ENCODE measurements at places on chromosomes 6 and 20.

GRCh38 chr6:35400901-35401311 is 51.2 kb upstream of the FANCE start:
- no peak for DNase-seq

- no peak for DNase-seq
These were observed 3.6 kb downstream of the BEND6 start for GRCh38 chr6:56958481-56958880.

DNA sequence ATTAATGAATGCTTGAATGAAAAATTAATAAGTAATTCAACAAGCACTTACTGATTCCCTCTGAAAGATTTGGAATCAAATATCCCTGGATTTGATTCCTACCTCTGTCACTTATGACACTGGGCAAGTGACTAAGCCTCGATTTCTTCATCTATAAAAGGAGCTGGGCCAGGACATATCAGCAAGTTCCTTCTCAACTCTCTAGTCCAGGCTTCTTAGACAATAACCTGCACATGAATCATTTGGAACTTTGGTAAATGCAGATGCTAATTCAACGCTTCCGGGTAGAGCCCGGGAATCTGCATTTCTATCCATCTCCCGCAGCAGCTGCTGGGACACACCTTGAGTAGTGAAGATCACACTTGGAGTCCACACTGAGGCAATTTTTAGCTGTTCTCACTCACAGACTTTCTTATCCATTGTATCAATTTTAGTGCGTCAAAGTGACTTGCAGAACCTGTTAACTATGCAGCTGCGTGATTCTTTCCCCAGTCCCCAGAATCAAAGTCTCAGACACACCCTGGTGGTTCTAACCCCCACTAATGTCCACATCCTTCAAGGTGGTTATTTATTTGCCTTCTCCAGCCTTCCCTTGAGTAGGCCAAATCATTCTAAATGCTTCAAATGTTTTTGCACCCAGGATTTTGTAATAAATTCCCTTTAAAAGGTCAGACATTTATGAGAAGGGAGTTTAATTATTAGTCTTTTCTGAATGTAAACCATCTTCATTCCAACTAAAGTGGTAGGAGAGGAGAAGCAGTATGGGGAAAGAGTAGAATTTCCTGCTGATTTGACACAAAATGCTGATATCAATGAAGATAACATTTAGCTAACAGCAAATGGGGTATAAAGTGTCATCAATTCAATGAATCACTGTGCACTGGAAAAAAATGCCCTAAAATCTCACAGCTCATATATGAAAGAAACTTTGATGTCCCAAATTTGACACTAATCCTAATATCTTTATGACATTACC is 26.0 kb upstream of the CCND3 start:
- peak; percentile 8 for DNase-seq

GRCh38 chr6:46443623-46444022 is 47.6 kb downstream of the RCAN2 start:
- DNase-seq, result no peak

GRCh38 chr6:151633526-151634335 is 139.9 kb downstream of the CCDC170 start:
- DNase-seq, result no peak

DNA sequence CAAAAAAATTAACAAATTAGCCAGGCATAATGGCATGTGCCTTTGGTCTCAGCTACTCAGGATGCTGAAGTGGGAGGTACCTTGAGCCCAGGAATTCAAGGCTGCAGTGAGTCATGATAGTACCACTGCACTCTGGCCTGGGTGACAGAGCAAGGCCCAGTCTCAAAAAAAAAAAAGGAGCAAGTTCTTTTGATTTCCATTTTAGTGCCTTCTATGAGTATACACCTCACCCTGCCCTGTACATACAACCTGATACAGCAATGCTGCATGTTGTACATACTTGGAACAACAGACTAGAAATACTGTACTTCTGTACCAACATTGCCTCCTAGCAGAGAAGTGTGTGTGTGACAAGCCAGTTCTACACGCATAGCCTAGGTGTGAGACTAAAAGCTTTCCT is 97.3 kb upstream of the CARMIL1 start:
- no peak for DNase-seq

- no peak for DNase-seq
These were observed 3.3 kb downstream of the ZGPAT start for GRCh38 chr20:63711085-63711645.

DNA sequence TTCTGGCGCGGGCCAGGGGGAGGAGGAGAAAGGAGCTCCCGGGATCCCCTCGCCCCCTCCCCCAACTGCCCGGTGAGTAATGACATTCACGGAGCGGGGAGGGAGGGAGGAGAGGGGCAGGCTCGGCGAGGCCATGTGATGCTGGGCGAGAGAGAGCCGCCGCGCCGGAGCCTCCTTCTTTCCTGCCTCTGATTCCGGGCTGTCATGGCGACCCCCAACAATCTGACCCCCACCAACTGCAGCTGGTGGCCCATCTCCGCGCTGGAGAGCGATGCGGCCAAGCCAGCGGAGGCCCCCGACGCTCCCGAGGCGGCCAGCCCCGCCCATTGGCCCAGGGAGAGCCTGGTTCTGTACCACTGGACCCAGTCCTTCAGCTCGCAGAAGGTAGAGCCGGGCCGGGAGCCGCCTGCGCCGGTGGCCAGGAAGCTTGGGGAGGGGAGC is at the start of gene GDAP1L1:
Gene GDAP1L1, plus strand, starts transcription at position 178 of the 441 bp plus-strand sequence. Its CDS starts 27 bp downstream, at position 205.
- DNase-seq, result no peak

DNA sequence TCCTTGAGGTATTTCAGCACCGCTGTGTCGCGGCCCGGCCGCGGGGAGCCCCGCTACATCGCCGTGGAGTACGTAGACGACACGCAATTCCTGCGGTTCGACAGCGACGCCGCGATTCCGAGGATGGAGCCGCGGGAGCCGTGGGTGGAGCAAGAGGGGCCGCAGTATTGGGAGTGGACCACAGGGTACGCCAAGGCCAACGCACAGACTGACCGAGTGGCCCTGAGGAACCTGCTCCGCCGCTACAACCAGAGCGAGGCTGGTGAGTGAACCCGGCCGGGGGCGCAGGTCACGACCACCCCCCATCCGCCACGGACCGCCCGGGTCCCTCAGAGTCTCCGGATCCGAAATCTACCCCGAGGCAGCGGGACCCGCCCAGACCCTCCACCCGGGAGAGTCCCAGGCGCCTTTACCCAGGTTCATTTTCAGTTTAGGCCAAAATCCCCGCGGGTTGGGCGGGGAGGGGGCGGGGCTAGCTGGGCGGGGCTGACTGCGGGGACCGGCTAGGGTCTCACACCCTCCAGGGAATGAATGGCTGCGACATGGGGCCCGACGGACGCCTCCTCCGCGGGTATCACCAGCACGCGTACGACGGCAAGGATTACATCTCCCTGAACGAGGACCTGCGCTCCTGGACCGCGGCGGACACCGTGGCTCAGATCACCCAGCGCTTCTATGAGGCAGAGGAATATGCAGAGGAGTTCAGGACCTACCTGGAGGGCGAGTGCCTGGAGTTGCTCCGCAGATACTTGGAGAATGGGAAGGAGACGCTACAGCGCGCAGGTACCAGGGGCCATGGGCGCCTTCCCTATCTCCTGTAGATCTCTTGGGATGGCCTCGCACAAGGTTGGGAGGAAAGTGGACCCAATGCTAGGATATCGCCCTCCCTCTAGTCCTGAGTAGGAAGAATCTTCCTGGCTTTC is 693 bp downstream of the HLA-F start:
- no peak for DNase-seq

DNA sequence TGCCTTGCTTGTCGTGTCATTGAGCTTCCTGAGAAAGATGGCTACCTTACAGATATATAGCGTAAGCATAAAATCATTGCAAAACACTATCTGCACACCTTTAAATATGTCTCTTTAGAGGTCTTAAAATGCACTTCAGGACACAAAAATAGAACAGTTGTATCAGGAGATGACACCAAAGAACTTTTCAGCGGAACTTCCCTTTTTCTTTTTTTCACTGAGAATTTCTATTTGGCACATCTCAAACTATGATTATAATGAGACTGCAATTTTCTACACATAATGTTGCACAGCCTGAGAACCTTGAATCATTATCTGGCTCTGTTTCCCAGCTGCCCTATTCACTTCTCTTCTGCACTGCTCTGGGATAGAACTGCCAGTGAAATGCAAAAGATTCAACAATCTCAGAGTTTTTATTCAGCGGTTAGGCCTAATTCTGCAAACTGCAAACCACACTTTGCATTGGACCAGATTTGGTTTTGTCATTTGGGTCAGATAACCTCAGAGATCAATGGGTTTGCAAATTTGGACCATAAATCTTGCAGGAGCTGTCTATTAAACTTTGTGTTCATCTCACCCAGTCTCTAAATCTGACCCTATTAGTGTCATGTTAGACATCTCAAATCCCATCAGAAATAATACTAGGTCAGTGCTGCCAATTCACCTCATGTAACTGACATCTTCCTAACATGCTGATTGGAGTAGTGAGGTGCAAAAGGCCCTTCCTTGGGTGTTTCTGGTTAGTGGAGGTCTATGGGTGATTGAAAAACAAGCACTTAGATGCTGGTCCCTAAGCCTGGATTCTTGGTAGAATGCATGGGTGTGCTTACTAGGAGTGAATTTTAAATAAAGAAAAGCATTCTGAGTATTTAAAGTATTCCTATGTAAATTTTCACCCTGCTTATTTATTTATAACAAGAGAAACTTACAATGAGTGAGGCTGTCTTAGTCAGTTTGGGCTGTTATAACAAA is 382.7 kb downstream of the UTRN start:
- no peak for DNase-seq

GRCh38 chr6:168627506-168628175 is 186.7 kb downstream of the SMOC2 start:
- DNase-seq, result no peak

- no peak for DNase-seq
These were observed 41.2 kb downstream of the ANKS1A start for GRCh38 chr6:34930221-34930620.

DNA sequence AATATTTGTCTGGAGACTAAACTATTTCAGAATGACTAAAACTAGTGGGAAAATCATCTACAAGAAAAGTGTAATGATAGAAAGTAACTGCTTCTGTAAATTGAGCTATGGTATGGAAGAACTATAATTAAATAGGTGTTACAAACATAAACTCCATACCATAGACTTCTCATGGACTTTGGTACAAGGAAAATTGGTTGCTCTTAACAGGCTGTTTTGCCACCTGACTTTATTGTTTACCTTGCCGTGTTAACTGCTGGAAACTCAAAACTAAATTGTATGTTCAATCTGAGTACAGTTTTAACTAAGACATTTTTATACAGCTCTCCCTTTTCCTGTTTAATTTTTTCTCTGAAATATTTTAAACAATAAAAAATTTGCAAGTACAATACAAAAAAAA is 261.8 kb upstream of the POU3F2 start:
- DNase-seq, result no peak

- no peak for DNase-seq
These were observed 30.7 kb downstream of the KIF25 start for GRCh38 chr6:168028181-168028580.

GRCh38 chr20:47544240-47544639 is 42.6 kb downstream of the NCOA3 start:
- no peak for DNase-seq

DNA sequence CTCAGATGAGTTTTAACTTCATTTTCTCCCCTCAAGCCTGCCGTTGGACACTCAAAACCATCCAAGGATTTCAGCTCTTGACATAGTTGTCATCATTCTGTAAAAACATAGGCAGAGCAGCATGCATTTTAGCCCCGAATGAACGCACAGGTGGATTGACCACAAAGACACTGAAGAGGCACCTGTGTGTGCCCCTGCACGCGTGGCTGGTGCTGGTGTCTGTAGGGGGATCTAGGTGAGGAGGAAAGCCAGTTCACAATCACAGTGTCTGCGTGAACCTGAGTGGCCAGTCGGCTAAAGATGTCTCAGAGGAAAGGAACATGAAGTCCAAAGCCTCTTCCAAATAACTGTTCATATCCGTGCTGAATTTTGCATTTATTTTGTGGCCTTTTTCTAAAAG is 309.2 kb downstream of the QKI start:
- DNase-seq, result no peak

DNA sequence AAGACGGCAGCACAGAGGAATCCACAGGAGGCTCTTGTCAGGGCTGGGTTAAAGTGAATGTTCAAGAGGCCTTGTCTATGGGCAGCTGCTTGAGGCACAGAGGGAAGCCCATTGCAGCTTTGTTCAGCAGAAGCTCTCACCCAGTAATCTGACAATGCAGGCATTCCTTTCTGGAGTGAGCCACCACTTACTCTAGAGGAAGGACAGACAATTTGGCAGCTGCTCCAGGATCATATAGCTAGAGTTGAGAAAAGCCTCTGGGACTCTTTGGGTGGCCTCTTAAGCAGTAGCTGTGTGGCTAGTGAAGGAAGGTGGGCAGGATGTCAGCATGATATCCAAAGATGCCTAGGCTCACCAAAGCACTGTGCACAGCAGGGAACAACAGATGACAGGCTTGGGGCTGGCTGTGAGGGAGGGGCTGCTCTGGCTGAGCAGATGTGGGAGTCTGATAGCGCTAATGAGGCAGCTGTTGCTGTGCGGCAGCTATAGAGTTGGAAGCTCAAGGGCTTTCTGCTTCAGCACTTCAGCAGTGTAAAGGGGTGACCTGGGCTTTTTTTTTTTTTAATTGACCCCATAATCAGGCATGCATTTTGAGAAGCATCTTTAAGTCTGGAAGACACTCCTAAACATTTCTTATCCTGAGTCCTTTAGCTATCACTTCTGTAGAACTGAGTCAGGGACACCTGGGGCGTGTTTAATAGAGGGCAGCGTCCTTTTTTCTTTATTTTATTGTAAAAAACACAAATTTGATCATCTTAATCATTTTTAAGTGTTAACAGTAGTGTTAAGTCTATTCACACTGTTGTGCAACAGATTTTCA is 27.2 kb downstream of the CMTR1 start:
- no peak for DNase-seq

DNA sequence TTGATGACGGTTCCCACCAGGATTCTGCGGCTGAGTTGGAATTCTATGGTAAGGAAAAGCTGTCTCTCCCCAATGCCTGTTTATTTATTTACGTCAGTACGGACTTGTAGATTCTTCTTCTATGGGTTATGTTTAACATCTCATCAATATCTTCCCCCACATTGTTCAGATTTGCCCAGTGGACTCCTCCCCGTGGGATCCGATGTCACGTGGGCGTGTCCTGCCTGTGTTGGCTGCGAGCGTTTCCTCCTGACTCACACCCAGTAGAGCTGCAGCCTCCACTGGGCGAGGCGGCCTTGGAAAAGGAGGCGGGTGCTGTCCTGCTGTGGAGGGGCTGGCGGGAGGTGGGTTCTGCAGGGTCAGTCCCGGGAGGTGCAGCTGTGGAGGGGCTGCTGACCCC is 46.8 kb upstream of the SLCO4A1 start:
- no peak for DNase-seq

DNA sequence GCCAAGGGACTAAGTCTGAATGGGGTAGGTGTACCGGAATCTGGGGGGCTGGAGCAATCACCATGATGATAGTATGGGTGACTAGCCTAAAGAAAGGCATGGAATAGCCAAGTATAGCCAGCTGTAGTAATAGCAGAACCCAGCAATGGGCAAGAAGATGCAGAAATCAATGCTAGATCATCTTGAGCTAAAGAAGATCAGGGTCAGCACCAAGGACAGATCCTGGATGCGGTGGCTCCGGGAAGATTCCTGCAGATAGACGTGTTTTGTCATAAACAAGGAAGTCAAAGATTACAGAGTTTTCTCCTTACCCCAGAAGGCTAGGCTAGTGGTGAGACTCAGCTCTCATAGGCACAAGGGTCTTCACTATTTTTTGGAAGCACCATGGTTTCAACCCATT is 561.6 kb upstream of the CHD6 start:
- peak; percentile 22 for DNase-seq
